Keratinocyte (primary cell): ENCODE measurements at places on chromosomes 3 and 15.

DNA sequence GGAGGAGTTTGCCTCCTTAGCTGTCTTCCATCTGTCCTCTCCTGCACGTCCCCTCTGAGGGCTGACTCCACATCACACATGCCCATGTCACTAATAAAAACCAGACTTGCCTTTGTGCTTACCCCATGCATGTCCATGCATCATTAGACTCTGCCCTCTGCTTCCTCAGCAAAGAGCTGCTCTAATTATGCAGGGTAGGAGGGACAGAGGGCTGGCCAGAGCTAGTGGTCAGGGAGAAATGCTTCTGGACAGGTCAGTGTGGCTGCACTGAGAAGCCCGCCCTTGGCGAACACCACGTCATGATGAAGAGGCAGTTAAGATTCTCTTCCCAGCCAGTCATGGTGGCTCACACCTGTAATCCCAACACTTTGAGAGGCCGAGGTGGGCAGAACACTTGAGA is 8.9 kb downstream of the CA12 start:
- no peak for DNase-seq

DNA sequence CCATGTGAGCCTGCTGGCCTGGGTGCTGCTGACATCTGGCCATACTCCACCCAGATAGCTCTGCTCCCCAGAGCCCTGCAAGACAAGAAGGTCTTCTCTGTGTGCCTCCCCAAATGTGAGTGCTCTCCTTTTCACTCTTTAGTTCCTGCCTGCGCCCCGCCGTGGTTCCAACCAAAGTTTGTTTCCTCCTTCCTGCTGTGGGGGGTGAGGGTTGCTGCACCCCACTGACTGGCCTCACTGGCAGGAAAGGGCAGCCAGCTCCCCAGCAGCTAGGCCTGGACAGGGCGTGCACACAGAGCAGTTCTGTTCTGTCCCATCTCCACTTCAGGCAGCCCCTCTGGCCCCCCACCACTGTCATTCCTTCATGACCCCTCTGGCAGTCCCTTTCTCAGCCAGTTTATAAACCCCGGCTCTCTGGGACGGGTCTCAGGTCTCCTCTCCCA is 5.4 kb upstream of the CCDC174 start:
- no peak for DNase-seq

- DNase-seq = no peak
Observed at GRCh38 chr15:41930221-41930866, 36.5 kb upstream of the SPTBN5 start.

DNA sequence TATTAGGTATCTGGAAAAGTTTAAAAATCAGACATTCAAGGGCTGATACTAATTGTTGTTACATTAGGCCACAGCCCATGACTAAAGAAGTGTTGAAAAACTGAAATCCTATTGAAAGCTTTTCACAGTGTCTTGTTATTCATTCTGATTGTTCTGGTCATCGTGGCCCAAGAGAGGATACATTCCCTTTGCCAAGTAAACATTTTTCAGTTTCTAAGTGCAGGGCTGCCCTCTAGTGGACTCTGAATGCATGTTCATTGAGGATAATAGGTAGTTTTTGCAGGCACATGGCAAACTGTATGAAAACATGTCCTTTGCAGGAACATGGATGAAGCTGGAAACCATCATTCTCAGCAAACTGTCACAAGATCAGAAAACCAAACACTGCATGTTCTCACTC is 181.1 kb downstream of the MYRIP start:
- peak; percentile 5 for DNase-seq

GRCh38 chr15:44710236-44711095 is 657 bp downstream of the PATL2 start:
- no peak for DNase-seq

- DNase-seq = no peak
Observed at GRCh38 chr3:56622381-56622780, 60.7 kb downstream of the TASOR start.

DNA sequence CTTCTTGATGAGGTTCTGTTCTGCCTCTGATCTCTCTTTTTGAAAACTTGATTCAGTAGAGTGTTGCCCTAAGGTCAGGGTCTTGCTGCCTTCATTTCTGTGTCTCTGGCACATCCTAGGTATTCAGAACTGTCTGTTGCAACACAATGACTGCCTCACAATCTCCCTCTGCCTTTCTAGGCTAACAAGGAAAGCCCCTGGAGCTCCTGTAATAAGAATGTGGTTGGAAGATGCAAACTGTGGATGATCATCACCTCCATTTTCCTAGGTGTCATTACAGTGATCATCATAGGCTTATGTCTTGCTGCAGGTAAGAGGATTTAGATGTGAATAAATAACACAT is 7.0 kb downstream of the C3orf52 start:
- DNase-seq = no peak

DNA sequence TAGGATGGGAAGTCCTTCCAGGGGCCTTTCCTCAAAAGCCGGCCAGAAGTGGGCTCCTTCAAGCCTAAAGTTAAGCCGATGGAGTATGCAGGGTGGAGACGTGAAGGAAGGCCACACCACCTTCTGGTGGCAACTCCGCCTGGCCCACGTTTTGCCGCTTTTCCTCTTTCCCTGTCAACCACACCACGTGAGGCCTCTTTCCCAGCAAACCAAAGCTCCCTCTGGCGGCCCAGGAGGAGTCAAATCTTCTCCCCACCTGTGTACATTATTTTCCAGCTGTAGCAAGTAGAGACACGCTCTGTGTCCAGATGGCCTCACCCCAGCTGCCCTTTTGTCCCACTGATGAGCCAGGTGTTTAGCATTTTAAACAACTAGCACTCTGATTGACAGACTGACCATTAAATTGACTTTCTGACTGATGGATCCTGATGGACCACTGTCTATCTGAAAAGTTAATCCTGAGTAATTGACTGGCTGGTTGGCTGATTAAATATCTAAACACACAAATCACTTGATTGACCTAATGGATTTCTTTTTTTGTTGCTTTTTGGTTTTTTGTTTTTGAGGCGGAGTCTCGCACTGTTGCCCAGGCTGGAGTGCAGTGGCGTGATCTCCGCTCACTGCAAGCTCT is 59.6 kb upstream of the ZBTB38 start:
- DNase-seq = peak; percentile 32

DNA sequence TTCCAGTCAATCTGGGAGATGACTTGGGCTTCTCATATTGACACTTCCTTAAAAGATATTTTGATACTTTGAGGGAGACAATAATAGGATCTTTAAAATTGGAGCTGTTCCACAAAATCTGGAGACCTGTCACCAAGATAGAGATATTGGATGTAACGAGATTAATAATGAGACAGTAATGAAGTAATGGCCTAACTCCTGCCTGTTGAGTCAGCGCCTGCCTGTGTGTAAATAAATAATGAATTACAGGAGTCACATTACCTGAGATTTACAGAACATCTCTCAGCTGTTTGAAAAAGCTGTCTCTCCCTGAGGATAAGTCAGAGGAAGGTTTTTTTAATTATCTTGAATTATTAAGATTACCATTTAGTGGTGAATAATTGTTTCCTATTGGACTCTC is 43.8 kb upstream of the MITF start:
- DNase-seq = no peak

DNA sequence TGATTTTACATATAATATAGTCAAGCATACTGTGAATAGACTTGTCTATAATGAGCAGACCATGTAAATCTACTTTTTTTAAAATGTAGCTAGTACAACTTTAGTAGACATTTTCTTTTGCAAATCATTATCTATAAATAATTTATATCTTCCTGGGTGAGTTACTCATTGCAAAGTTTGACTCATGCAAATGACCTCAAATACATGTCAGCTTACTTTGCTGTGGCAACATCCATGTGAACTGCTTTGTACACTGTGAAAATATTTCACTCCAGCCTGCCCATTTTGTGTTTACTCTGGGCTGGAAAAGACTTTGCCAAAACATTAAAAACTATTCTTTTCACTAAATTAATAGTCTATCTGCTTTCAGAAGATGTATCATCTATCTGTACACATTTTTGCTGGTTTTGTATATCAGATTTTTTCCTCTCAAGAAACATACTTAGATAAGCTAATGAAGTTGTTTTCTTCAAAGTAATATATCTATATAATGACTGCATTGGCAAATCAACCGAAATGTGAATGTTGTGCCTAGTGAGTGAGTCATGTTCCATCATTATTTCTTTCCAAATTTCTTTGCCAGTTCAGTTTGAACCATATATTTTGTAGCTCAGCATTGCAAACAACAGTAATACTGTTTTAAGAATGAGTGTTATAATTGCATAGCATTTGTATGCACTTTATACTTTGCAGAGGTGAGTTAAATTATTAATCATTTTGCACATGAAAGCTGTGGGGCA is 26.5 kb downstream of the IGSF10 start:
- peak; percentile 13 for DNase-seq

DNA sequence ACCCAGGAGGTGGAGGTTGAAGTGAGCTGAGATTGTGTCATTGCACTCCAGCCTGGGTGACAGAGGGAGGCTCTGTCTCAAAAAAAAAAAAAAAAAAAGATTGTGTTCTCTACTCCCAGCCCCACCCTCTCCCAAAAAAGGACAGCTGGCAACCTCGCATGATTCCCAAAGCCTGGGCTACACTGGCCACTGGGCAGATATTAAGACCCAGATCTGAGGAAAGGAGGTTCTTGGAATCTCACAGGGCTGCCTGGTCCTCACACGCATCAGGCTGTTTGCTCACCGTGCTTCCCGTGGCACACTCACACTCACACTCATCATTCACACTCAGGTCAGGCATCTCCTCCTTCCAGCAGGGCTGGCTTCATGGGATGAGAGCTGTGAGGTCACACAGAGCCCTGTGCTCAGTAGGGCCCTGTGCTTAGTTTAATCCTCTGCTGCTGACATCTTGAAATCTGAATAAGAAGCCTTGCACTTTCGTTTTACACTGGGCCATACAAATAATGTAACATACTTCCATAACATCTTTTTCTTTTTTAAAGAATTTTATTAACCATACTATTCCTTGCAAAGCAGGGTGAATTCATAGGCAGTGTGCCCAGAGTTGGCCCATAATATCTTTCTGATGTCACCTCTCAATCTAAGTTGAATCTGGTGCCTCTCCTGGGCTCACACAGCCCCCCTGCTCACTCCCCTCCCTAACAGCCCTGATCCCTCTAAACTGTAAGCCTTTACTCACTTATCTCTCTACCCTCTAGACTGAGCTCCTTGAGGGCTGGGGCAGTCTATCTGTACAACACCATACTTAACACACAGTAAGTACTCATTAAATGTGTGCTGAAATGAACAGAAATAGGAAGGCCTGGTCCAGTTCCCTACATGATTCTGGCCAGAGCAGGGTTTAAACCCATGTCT is 50.2 kb upstream of the C15orf39 start:
- DNase-seq = no peak

- DNase-seq = no peak
Observed at GRCh38 chr3:5731100-5731499, 543.6 kb downstream of the EDEM1 start.

DNA sequence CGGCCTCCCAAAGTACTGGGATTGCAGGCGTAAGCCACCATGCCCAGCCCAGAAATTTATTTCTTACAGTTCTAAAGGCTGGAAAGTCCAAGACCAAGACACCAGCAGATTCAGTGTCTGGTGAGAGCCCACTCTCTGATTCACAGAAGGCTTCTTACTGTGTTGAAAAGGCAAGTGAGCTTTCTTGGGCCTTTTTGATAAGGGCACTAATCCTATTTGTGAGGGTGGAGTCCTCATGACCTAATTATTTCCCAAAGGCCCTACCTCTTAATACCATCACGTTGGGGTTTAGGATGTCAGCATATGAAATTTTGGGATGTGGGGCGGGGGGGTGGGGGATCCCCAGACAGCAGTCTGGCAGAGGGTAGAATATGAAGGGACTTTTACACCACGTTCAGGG is 47.5 kb upstream of the MEX3B start:
- DNase-seq = no peak

- no peak for DNase-seq
Observed at GRCh38 chr3:83003917-83004316, 1242.5 kb upstream of the GBE1 start.

DNA sequence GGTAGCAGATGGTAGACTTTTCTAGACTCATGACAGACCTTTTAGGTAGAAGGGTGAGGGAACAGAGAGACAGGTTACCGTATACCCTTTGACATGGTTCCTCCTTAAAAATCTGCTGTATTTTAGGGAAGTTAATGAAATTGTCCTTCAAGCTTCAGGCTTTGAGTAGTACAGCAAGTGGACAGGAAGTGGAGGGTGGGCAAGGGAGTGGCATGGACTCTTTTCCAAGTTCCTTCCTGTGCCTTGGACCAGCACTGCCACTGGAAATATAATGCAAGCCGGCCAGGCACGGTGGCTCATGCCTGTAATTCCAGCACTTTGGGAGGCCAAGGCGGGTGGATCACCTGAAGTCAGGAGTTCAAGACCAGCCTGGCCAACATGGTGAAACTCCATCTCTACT is 156.1 kb upstream of the LRRFIP2 start:
- DNase-seq = no peak

GRCh38 chr15:58014470-58014869 is 51.0 kb downstream of the ALDH1A2 start:
- no peak for DNase-seq

GRCh38 chr3:98027085-98027446 is 8.0 kb downstream of the GABRR3 start:
- DNase-seq = no peak

DNA sequence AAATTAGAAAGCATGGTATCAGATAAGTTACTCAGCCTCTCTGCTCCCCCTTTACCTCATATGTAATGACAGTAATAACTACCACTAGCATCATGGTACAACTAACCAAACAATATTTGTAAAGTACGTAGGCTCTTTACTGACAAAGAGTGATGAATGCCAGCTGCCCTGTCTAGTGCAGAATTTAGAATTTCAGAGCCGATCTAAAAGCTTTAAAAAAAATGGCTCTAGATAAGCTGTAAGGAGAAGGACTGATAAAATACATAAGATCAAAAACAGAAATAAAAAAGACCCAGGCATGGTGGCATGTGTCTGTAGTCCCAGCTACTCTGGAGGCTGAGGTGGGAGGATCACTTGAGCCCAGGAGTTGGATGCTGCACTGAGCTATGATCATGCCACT is 424.1 kb downstream of the MAGI1 start:
- no peak for DNase-seq

- no peak for DNase-seq
Observed at GRCh38 chr3:186044427-186044826, 64.5 kb downstream of the ETV5 start.

DNA sequence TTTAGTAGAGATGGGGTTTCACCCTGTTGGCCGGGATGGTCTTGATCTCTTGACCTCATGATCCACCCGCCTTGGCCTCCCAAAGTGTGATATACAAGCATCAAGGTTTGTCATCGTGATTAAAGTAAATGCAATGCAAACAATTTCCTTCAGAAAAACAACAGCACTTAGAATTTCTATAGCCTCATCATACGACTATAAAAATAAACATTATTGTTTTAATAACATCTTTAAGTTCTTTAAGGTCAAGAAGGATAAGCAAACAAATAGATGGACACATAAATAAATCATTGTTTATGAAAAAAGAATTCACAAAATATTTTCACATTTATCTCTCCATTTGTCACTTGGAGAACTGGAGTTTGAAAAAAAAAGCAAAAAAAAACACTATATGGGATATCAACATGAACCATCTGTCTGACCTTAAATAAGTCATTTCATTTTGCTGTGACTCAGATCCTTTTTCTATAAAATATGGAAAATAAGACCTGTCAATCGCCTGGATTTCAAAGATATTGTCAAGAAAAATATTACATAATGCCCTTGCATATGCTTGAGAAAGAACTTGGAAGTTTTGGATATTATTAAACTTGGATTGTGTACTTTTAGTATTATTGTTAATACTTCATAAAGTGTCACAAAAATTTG is 642.0 kb upstream of the KCNMB2 start:
- no peak for DNase-seq
